ENCODE measurements at places on chromosomes 11 and 22.

- peak; percentile 2 for DNase-seq
Observed at GRCh38 chr22:49586244-49586748, 241.4 kb downstream of the BRD1 start.

DNA sequence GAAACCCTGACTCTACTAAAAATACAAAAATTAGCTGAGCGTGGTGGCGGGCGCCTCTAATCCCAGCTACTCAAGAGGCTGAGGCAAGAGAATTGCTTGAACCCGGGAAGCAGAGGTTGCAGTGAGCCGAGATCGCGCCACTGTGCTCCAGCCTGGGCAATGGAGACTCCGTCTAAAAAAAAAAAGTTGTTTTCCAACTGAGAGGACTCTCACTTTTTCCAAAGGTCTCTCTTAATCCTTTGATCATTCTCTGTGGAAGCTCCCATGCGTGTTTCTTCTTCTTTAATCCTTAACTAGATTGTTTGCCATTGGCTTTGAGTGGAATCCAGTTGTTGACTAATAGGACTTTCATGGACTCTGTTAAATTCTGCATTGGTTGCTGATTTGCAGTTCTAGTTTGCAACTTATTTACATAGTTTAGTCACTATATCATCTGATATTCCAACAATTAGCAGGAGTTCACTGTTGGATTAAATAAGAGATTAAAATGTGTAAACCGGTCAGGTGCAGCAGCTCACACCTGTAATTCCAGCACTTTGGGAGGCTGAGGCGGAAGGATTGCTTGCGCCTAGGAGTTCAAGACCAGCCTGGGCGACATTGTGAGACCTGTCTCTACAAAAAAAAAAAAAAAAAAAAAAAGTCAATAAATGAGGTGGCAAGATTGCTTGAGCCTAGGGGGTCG lies 79.7 kb downstream of the C22orf31 start:
- no peak for DNase-seq

DNA sequence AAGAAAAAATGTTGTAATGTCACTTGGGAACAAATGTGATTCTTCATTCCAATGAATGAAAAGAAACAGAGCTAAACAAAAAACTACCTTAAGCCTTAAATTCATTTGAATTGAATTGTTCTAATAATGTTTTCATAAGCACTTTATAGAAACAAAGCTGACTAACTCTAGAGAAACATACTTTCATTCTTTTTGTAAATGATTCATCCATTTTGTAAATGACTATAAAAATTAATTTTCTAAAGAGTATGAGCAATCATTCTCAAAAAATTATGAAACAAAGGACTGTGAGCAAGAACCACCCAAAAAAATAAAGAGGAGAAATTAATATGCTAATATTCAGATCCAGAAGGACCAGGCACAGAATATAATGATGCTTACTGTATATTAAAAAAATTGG lies 986.5 kb upstream of the CHORDC1 start:
- no peak for DNase-seq

DNA sequence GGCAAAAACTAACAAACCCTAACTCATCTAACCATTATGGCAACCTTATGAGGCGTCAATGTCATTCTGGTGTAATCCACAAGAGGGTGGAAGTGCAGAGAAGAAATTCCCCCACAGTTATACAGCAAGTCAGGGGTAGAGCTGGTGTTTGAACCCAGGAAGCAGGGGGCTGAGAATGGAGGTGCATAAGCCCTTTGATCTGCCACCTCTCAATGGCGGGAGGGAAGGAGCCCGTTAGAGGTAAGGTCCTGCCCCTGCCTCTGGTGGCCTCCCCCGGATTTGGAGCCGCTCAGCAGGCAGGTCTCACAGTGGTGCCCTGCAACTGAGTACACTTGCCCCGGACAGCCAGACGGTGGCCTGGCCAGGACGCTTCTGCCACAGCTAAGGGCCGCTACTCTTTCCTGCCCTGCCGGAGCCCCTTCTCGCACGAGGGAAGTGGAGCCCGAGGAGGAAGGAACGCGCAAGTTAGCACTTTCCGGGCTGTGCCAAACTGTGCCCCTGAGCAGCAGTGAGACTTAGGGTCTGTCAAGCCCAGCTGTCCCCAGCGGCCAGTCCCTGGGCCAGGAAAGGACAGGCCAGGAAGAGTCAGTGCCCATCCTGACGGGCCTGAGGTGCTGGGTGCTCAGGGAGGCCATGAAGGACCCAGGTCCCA lies 1.1 kb downstream of the FXYD2 start:
- DNase-seq = no peak

DNA sequence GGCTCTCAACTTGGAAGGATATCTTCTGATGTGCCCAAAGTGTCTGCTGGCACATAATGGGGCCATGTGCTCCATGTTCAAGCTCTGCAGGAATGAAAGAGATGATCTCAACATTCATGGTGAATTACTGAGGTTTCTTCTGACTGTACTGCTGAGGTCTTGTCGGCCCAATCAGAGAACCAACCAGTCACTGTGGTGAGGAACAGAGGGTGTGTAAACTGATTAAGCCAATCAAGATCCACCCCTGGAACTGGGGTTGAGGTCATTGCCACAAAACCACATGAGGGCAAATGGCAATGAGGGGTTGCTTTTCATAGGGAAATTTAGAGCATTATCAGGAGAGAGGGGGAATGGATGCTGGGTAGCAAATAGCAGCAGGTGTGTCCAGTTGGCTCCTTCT lies 152.3 kb upstream of the RAG2 start:
- DNase-seq = no peak

DNA sequence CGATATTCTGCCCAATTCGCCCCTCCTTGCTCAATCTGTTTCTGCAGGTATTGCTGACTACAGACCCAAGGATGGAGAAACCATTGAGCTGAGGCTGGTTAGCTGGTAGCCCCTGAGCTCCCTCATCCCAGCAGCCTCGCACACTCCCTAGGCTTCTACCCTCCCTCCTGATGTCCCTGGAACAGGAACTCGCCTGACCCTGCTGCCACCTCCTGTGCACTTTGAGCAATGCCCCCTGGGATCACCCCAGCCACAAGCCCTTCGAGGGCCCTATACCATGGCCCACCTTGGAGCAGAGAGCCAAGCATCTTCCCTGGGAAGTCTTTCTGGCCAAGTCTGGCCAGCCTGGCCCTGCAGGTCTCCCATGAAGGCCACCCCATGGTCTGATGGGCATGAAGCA lies 9.2 kb upstream of the SLC35E4 start:
- DNase-seq = no peak

DNA sequence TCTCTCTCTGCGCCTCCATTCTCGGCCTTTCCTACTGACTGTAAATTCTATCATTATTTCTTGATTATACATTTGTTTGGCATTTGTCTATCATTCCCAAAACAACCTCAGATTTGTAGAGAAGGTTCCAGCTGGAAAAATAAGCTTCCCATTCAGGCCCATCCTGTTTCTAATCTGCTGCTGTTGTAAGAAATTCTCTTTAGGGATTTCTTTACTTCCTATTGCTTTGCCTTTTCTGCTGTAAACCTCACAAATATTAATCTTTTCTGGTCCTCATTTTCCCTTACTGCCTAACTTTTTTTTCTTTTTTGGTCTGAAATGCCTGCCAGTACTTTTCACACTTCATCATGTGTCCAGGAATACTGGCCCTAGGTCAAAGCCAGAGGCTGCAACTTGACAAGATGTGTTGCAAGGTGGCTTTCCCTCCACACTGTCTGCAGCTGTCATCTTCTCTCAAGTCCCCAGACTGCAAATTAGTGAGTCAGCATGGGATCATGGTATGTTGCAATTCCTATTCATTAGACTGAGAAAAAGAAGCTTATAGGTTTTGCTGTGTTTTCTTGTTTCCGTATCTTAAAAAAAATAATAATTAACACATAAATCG lies 858.7 kb upstream of the CHORDC1 start:
- peak; percentile 76 for DNase-seq

GRCh38 chr11:69086152-69087132 lies 37.7 kb downstream of the TPCN2 start:
- no peak for DNase-seq

DNA sequence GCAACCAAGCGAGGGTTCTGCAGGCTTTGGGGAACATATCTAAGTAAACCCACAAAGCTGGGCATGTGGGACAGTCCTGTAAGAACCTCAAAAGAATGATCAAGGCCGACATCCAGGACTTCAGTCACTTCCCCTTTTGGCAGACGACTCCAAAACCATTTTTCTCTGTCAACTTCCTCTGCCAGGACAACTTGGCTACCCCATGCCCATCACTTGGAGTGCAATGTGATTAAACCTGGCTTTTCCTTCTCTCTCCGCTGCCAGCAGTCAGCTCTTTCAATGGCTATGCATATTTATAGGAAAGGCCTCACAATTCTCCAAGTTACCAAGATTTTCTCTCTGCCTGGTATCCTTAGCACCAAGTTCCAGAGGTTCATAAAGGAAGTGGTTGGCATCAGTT lies 78.9 kb downstream of the C11orf58 start:
- DNase-seq = no peak

DNA sequence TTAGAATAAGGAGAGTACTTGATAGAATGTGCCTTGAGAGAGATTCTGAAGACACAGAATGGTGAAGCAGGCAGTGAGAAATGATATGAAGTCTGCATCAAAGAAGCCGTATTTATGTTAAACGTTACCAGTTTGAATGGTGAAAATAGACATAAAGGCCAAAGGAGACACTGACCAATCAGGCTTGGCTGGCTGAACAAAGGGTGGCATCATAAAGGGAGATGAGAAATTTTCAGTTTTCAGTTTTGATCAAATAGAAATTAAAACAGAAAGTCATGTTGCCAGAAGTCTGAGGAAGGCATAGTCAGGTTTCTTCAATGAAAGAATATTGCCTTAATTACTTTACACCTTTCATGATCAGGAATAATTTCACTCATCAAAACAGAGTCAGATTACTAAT lies 6.6 kb downstream of the OR51F1 start:
- DNase-seq = no peak

DNA sequence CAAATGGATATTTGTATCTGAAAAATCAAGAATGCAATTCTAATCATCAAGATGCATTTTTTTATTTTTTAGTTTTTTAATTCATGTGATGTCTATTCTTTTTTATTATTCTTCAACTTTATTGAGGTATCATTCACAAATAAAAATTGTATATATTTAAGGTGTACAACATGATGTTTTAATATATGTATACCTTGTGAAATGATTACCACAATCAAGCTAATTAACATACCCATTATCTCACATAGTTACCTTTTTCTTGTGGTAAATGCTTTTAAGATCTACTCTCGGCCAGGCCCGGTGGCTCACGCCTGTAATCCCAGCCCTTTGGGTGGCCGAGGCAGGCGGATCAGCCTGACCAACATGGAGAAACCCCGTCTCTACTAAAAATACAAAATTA lies 3.7 kb downstream of the HBB start:
- DNase-seq = no peak

GRCh38 chr22:30825711-30826505 lies 131.2 kb downstream of the OSBP2 start:
- DNase-seq = no peak

DNA sequence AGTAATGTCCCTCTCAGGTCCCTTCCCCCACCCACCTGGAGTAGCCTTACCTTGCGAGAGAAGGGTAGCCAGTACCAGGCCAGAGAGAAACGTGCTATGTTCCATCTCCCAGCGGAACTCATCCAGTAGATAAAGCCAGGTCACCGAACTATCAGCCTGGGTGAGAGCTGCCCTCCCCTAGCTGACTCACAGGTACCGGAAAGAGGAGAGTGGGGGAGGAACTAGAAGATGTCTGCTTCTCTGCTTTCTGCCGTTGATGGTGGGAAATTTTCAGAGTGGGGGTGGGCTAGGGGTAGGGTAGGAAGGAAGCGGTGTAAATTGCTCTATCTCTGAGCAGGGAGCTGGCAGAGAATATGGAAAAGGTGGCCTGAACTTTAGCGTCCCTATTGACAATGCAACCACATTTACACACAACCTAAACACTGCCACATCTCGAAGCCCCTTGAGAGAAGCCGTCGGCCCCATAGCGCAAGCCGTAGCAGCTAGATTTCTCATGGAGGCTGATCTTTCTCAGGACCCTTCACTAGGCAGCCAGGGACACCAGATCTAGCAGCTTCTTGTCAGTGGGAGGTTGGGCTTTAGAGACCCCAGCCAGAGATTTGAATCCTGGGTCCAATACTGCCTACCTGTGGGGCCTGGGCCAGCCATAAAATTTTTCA lies at the start of gene CD3D:
TSS of gene CD3D (minus strand) at position 203 of the 659 bp plus-strand sequence. CDS start at position 105, 98 bp downstream.
- no peak for DNase-seq

GRCh38 chr11:104275992-104276391 lies 112.0 kb upstream of the PDGFD start:
- DNase-seq = peak; percentile 37

GRCh38 chr11:124536520-124536919 lies 6.9 kb downstream of the OR8B12 start:
- peak; percentile 51 for DNase-seq

DNA sequence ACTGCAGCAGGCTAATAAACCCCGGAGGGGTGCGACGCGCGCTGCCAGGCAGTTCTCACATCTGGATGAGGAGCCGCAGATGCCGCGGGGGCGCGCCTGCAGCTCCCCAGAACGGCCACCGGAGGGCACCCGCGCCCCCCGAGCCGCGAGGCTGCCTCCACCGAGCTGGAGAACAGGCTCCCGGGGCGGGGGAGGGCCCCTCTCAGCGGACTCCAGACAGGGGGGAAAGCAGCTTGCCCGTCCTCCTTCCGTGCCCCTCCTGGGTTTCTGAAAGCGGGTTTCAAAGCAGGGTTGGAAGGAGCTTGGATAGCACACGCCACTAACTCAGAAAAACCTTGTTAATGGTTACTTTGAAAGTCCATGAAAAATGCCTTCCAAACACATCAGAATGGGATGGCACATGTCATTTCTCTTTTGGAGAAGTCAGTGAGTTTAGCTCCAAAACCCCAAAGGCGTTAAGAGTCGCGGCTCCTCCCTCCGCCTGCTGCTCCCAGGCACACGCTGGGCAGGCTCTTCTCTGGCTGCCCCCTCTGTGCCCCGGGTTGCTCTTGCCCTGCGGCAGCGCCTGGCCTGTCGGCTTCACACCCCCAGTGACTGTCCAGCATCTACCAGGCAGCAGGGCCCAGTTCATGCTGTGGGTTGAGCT lies 317.8 kb downstream of the NTM start:
- DNase-seq = peak; percentile 63
